ENCODE measurements at places on chromosomes 7 and 10.

DNA sequence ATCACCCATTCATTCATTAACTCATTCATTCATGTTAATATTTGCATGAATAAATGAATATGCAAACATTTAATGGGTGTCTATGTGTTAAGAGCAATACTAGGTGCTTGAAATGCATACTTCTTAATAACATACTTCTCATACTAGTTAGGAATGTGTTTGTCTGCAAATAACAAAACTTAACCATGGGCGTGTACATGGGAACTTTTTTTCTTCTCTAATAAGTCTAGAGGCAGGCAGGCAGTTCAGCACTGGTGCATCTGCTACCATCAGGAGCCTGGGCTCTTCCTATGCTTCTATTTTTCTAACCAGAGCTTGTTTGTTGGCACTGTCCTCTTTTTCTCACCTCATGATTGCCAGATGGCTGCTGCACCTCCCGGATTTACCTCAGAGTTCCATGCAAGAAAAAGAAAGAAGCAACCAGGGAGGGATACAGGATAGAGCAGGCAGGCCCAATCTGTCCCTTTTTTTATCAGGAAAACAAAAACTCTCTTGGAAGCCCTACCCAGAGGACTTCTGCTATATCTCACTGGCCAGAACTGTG is 22.7 kb downstream of the CDHR3 start:
- no peak for DNase-seq

GRCh38 chr10:14617852-14618251 is 156.8 kb downstream of the FAM107B start:
- peak; percentile 74 for DNase-seq

DNA sequence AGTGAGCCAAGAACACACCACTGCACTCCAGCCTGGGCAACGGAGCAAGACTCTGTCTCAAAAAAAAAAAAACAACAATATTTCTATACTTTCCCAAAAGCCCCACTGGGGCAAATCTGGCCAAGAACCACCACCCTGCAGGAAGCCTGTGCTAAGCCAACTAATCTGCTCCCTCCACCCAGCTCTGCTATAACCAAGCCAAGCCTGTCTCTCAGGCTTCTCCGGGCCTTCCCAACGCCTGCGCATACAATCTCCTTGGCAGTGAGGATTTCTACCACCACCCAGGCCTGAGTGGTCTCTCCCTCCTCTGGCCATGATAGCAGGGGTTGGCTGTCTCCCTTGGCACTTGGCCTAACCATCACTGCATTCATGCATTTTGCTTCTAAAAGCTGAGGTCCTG is 14.2 kb downstream of the DDX56 start:
- no peak for DNase-seq

DNA sequence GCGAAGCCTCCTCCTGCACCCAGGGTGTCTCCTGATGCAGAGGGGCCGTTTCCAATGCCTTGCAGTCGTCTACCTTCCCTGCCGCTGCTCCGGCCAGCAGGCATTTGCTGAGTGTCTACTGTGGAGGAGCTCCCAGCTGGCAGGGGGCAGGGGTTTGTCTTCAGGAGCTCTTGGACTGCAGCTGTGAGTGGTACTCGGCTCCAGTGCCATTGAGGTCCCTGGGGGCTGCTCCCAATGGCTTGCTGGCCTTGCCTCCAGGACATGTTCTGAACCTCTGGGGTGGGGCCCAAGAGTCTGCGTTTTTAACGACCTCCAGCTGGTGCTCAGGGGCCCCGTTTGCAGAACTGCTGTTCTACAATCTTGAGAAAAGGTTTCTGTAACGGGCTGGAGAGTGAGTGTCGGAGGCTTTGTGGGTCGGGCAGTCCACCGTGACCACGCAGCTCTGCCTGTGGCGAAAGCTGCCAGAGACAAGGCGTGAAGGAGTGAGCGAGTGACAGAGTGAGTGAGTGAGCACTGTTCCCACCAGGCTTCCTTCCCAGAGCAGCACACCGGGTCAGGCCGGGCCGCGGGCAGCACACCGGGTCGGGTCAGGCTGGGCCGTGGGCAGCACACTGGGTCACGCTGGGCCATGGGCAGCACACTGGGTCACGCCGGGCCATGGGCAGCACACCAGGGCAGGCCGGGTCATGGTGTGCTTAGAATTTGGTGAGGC is 520.2 kb downstream of the PTPRN2 start:
- DNase-seq: no peak

DNA sequence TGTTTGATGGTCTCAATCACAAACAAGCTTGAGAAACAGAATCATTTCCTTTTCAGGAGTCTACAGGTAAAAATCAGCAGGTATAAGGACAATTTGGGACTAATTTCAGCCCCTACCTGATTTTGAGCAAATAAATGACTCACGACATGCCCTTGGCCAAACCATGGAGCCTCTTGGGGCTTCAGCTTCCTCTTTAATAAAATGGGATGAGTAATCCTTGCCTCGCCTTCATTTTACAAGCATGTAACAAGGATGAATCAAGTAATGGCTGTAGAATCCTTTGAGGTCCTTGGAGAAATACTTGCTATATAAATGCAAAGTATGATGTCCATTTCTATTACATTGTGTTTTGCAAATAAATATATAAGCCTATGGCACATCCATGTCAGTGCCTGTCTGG is 212.8 kb upstream of the PODXL start:
- DNase-seq: peak; percentile 33

- no peak for DNase-seq
Measured at GRCh38 chr10:26679588-26679987, 17.9 kb upstream of the PDSS1 start.

All from AG20443 (cell line).